Umbilical cord (tissue), 2 donors: ENCODE measurements at places on chromosomes 5 and 9. TPM values are rescaled to one million over a fixed set of nuclear protein-coding genes. Genes with fewer than 3 reads are reported as not detected.
A peak's percentile ranks its signal among the peaks of the same experiment; 100 is the strongest.

OLFML2A gene
- 9.6 TPM for total RNA-seq

CNTFR gene
- total RNA-seq, result not detected

PLAC8L1 gene
- total RNA-seq, result not detected

SLC1A3 gene
- total RNA-seq, result 22.9 TPM

LRRTM2 gene
- 2.4 TPM for total RNA-seq

SLC23A1 gene
- not detected for total RNA-seq

MSX2 gene
- 8.2 TPM for total RNA-seq

ORM2 gene
- not detected for total RNA-seq

ADGRD2 gene
- not detected for total RNA-seq

FBP2 gene
- not detected for total RNA-seq

CD274 gene
- 4.6 TPM for total RNA-seq

- DNase-seq, result no peak
These were observed 191.9 kb downstream of the EBF1 start for GRCh38 chr5:158907856-158908255.

DNA sequence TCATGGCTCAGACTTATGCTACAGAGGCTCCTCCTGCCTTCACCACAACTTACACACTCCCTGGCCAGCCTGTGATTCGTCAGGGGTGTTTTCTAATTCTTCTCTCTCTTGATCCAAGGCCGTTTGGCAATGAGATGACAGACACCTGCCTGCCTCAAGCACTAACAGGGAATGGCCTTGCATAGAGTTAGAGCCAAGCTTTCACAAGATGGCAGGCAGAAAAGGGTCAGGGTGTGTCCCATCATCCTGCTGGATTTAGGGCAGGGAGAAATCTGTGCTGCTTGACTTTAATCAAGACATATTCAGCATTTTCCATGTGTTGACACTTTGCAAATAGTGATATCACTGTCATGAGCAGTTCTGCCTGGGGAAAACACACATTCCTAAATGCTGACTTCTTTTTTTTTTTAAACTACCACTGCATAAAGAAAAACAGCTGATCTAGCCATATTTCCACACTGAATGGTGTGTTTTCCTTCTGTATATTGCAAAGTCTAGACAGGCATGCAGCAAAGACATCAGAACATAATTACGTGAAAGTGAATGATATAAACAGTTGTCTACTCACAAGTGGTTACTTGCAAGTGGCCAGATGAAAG is 95.0 kb upstream of the SLC25A48 start:
- peak; percentile 92 for DNase-seq

- no peak for DNase-seq
These were observed 65.7 kb downstream of the SIL1 start for GRCh38 chr5:139132515-139132914.

GRCh38 chr9:69976152-69976551 is 67.5 kb upstream of the MAMDC2 start:
- DNase-seq, result peak; percentile 36

DNA sequence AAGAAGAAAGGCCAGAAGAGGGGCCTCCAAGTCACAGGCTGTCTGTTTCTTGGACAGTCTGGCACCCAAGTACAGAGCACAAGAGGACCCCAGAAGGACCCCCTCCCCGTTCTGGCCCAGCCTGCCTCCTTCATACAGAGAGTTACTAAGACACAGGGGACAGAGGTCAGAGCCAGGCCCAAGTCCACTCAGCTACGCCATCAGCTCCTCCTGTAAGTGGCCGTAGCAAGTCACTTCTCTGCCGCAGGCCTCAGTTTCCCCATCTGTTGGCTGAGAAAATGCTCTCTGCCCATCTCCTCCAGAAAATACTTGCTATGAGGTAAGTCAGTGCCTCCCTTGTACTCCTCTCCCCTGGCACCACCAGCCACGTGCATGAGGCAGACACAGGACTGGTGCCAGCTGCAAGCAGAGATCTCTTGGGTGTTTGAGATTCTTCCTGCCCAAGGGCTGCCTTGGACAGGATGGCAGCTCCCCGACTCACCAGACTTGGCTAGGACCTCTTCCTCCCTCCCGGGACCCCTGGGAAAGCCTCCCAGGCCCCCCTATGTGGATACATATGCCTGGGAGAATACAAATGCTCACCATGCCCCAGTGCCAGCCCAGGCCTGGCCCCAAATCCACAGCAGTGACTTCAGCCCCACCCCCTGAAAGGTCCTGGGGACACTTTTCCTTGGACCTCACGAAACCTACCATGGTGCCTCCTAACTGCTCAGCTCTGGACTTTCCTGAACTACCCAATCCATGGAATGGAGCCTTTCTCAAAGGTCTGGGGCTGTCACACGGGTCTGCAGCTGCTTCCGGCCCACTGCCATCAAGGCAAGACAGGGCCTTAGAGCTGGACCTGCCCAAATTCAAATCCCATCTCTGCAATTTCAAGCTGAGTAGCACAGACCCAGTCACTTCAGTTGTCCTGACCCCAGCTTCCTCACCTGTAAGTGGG is 5.1 kb downstream of the EEIG1 start:
- no peak for DNase-seq

DNA sequence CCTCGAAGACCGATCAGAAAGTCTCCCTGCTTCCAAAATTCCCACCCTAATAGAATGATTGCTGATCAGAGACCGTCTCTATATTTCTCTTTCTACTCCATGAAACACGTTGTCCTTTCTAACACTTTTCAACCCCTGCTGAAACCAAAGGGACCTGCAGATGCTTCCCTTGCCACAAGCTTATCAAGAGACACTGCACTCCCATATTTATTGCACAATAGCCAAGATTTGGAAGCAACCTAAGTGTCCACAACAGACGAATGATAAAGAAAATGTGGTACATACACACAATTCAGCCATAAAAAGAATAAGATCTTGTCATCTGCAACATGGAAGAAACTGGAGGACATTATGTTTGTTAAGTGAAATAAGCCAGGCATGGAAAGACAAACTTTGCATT is 125.1 kb downstream of the FOXD1 start:
- DNase-seq, result no peak

- no peak for DNase-seq
These were observed 31.8 kb upstream of the RXRA start for GRCh38 chr9:134294153-134295071.

GRCh38 chr5:159943326-159943725 is 27.0 kb downstream of the ADRA1B start:
- DNase-seq, result no peak

DNA sequence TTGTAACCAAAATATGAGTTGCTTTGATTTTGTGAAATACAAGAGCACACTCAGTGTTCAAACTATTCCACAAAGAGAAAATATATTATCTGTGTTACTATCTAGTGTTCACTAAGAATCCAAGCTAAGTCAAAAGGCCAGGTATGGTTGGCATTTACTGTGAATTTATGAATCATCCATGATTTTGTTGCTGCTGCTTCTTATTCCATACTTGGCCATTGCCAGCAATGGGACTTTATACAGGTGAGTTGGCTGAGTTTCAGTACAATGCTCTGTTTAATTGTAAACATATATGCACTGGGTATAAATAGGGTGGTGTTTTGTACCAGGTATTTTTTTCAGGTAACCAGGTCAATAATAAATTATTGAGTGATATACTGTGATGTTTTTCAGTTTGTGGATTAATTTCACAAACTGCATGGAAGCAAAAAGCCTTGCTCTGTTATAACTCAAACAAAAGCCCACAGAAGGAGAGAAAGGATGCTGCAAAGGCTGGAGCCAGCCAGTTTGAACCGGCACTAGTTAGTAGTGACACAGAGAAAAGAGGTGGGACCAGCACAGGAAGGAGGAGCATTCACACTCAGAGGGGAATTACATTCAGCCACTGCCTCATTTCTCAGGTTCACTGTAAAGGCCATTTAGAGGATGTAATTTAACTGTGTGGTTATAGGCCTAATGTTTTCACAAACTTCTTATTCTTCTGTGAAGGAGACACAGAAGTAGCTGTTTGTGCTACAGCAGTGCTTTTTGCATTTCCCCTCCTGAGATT is 381.8 kb downstream of the ADGRV1 start:
- DNase-seq, result peak; percentile 72

- no peak for DNase-seq
These were observed 192.1 kb upstream of the DMRT1 start for GRCh38 chr9:649128-650074.

- DNase-seq, result no peak
These were observed 60.5 kb downstream of the ERCC6L2 start for GRCh38 chr9:95935861-95936578.

- no peak for DNase-seq
These were observed 13.7 kb downstream of the WNK2 start for GRCh38 chr9:93197670-93198069.

DNA sequence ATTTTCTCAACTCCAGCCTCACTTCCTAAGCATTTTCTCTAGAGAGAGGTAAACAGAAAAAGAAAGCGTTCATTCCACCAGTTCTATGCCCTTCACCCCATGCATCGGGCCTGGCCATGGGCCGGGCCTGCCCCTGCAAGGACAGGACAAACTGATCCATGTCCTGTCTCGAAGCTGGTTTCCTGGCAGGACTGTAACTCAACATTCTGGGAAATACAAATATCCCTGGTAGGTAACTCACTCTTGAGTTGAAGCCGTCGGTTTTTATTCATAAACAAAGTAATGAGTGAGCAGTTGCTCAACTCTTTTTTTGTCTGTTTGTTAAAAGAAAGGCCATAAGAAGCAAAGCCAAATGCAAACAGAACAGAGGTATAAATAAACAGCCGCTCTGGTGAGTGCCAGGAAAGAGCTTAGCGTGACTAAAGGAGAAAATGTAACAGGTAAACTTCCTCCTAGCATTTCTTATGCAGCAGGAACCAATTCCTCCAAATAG is 64.4 kb upstream of the DNAH5 start:
- no peak for DNase-seq

GRCh38 chr9:133088146-133088750 is 26.5 kb downstream of the CEL start:
- DNase-seq, result no peak

DNA sequence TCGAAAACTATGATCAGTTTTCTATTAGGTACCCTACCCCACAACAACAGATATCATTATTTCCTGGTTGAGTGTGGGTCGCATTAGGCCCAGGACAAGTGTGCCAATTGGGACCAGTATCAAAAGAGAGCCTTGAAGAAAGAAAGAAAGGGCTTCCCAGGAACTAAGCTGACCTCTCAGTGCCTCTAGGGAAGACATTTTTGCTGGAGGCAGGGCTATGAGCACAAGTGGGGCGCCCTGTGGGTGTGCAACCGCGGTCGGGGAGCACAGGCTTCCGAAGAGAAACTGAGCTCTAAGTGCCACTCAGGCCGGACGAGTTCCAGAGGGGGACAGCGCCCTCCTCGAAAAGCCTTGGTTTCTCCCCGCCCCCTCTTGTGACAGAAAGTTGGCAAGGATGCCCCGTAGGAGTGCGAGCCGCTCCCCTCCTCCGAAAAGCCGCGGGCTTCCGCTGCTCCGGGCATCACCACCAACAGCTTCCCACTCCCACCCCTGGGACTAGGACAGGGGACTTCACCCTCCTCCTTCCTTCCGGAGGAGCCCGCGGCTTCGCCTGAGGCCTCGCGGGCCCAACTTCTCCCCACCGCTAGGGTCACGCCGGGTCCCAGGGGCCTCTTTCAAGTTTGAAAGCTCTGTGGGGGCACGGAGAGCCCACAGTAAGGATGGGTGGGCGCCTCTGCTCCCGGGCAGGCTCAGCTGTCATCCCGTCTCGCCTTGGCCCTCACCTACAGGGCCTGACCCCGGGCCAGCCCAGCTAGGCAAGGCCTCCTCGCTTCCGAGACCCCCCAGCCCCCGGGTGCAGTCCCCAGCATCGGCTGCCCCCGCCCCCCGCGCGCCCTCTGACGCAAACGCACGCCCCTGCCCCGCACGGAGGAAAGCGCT is 2.0 kb downstream of the NR2F1-AS1 start:
- peak; percentile 73 for DNase-seq

DNA sequence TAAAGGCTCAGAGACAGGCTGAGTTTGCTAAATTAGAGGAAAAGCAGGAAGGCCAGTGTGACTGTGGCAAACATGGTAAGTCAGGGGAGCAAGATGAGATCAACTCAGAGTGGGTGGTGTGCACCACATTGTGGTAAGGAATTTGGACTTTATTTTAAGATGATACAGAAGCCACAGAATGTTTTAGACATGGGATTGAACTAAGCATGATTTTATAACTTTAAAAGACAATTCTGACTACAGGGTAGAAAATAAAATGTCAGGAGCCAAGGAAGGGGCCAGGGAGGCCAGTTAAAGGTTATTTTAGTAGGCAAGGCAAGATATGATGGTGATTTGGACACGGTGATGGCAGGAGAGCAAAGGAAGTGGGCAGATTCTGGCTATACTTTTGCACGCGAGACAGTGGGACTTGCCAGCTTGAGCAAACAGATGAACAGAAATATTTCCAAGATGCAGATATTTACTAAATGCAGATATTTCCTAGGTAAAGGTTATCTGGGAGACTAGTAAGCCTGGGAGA is 53.9 kb downstream of the TSSK1B start:
- no peak for DNase-seq

DNA sequence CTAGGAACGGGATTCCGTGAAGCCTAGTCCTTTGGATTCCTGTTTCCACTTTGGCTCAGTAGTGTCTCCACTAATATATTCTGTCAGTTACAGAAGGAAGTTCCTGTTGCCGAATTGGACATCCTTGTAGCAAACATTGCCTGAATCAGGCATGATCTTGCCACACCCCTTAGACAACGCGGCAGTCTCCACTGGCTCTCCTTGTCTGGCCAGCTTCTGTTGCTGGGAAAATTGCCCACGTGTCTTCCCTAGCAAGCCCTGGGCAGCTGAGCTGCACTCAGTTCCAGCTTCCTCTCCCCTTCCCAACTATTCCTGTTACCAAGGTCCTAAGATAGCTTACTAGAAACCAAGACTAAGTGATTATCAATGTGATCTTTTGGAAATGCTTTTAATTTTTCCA is 316.6 kb upstream of the RIOK2 start:
- no peak for DNase-seq

- no peak for DNase-seq
These were observed 73.4 kb upstream of the PPARGC1B start for GRCh38 chr5:149656576-149657182.

- no peak for DNase-seq
These were observed 79.5 kb downstream of the PRRT1B start for GRCh38 chr9:131624636-131625507.

- DNase-seq, result no peak
These were observed 79.5 kb downstream of the GLIS3 start for GRCh38 chr9:4220346-4220745.

DNA sequence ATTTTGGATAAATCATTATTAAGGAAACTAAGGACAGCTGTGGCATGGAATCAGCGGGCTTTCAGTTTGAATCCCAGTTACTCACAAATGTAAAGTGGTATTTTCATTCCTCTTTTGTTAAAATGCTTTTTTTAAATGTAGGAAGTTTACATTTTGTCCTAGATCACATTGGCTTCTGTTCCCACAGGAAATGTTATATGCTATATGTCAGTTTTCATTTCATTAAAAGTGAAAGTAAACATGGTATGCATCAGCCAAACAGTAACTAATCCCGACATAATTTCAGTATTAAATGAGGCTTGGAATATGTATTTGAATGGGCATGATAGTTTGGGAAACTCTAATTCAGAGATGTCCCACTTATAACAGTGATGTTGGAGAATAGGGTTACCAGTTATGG is 18.6 kb upstream of the SMIM15 start:
- no peak for DNase-seq

DNA sequence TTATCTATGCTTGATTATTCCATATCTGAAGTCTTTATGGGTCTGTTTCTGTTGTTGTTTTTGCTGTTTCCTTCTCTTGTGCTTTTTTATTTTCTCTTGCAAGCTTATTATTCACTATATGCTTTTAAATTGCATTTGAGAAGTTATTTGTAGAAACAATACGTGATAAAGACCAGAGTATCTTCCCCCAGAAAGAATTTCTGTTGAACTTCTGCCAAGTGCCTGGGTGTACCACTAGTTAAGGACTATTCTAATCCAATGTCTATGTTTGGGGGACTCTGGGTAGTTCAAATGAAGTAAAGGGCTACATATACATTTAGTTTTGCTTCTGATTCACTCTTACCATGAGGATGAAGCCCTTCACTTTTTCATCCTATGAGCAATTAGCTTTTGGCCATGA is 54.3 kb downstream of the SLF1 start:
- DNase-seq, result peak; percentile 25
